Choroid plexus epithelial cell (primary cell): ENCODE measurements at places on chromosomes 4 and X.

DNA sequence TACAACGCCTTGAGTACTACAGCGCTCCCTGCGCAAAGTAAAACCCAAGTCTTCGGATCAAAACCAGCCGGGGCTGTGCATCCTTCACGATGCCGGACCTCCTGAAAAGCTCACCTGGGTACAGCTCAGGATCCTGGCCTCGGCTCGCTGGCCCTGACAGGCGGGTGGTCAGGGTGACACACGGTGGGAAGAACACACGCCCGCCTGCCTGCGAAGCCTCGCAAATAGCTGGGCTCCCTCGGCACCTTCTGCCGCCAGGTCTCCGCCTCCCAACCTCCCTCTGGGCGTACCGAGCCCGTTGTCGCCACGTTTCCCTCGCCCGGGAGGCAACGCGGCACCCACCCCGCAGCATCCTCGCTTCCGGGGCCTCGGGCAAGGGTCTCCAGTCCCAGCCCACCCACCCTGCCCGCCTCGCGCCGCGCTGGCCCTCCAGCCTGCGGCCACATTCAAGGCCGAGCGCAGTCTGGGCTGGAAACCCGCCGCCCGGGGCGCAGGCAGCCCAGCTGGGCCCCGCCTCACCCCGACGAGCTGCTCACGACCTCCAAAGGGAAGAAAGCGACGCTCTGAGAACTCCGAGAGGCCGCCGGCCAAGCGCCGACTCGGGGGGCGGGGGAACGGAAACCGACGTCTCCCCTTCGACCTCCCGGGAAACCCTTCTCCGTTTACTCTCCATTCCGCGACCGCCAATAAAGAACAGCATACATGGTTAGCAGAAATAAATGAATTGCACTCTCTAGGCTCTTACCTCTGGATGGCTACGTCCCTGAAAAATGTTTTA lies 511 bp downstream of the PPM1K start:
- DNase-seq, result peak; percentile 77

- DNase-seq, result no peak
Measured at GRCh38 chr4:8602686-8603430, 10.3 kb downstream of the CPZ start.

DNA sequence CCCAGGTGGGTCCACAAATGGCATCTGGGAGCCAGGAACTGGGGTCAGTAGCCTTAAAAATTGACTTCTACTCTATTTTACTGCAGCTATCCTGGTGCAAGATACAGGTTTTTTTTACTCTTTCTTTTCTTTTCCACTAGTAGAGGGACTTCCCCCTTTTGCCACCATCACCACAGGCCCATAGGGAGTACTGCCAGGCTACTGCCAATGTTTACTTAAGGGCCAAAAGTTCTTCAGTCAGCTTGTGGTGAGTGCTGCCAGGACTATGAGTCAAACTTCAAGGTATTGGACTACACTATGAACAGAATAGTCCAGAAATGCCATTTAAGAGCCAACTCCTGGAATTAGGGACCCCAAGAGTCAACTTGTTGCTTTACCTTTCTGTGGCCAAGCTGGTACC lies 94.7 kb downstream of the EDA2R start:
- DNase-seq, result no peak

DNA sequence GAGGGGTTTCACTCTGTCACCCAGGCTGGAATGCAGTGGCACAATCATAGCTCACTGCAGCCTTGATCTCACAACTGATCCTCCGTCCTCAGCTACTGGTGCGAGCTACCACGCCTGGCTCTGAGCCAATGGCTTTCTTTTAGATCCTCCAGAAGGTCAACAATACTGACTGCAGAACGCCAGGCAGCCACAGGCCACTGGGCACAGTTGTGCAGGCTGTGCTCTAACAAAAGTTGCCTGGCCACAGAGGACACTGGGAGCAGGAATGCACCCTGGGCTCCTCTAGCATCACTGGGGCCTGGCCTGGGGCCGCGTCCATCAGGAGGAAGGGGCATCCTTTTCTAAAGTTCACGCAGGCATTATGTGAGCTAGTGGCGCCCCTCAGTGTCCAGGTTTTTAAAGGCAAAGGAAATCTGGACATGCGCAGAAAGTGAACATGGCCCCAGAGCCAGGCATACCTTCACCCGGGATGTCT lies 14.9 kb upstream of the PORCN start:
- DNase-seq, result peak; percentile 74

DNA sequence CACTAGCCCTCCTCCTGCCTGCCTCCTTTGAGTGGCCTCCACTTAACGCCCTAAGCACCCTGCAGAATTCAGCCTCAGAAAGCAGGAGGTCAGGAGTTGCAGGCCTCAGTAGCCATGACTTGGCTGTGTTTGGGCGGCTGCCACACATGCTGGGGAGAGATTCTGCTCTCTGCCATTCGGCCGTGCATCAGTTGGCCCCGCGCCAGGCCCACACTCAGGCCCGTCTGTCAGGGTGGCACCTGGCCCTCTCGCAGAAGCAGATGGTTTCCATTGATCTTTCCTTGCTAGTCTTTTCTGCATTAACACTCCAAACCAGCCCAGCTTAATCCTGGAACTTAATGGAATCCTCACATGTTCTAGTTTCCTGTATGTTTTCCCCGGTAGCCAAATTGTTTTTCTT lies 30.7 kb upstream of the ATP6AP2 start:
- DNase-seq, result no peak

- peak; percentile 23 for DNase-seq
Measured at GRCh38 chrX:68018248-68019203, 414.8 kb downstream of the OPHN1 start.

GRCh38 chrX:97984641-97985040 lies 1100.9 kb downstream of the RPA4 start:
- no peak for DNase-seq

GRCh38 chrX:41922431-41923151 lies 763 bp downstream of the CASK start:
- peak; percentile 10 for DNase-seq

DNA sequence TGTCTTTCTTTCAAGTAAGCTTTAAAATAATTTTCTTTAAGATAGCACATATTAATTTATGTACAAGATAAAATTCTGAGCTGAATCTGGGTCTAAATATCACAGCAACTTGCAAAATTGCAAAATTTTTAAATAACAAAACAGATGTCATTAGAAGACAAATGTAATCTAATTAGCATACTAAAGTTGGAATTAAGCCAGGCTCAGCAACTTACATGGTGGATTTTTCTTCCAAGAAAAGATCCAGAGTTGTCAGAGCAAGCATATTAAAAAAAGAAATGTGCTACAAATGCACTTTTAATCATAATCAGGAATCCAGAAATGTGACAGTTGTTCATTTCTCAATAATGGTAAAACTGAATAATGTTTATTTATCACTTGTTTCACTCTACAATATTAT lies 906.9 kb upstream of the INTU start:
- no peak for DNase-seq
